Spinal cord (tissue), 10 donors: ENCODE measurements at places on chromosomes 1 and 21. TPM values are rescaled to one million over a fixed set of nuclear protein-coding genes. Genes with fewer than 3 reads are reported as not detected.

The LCE1C gene
- total RNA-seq = not detected

DNA sequence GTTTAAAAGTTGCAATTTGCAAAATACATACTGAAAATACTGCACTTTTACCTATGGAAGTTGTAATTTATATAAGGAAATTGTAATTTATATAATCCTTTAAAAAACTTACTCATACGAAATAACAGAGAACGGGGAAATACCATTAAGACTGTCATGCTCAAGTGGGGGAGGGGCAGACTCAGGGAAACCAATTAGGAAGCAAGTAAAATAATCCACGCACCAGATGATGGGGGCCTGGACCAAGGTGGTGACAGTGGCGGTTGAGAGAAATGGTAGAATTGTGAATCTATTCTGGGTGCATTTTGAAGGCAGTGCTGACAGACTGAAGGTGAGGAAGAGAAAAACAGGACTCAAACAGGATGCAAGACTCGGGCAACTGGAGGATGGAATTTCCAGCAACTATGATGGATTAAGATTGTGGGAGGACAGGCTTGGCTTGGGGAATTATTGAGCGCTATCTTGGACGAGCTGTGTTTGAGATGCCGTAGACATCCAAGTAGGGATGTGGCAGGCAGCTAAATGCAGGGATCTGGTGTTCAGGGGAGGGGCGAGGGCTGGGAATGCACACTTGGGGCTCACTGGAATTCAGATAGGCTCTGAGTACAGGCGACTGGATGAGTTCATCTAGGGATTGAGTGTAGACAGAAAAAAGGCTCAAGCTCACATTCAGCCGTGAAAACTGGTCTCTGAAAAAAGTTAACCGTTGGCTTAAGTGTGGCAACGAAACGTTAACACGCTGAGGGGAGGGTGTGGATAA lies 977 bp downstream of the LCA5L start:
- DNase-seq = peak; percentile 53

The TEX38 gene
- total RNA-seq = not detected

GRCh38 chr1:1134300-1134970 lies 18.5 kb upstream of the C1orf159 start:
- no peak for DNase-seq
